ENCODE measurements at places on chromosomes 11 and 22. TPM values are rescaled to one million over a fixed set of nuclear protein-coding genes. Genes with fewer than 3 reads are reported as not detected.

The TMEM45B gene
- total RNA-seq: 1.7 TPM

The TXNRD2 gene
- total RNA-seq: 19.5 TPM

The ANKK1 gene
- 1.6 TPM for total RNA-seq

The ROBO4 gene
- total RNA-seq: not detected

The PHLDB1 gene
- 2.3 TPM for total RNA-seq

The CD3E gene
- 483 TPM for total RNA-seq

The GGT5 gene
- not detected for total RNA-seq

The CHST1 gene
- total RNA-seq: not detected

The DBX1 gene
- total RNA-seq: 0.17 TPM

The OR51B2 gene
- not detected for total RNA-seq

The MICALL1 gene
- total RNA-seq: 20.7 TPM

The PGA5 gene
- not detected for total RNA-seq

The OR6T1 gene
- not detected for total RNA-seq

The DCHS1 gene
- 9.7 TPM for total RNA-seq

The TENM4 gene
- 0.31 TPM for total RNA-seq

The DYNC2H1 gene
- total RNA-seq: 3.2 TPM

The TBX1 gene
- not detected for total RNA-seq

The C11orf97 gene
- not detected for total RNA-seq

The OR2AG1 gene
- not detected for total RNA-seq

The PANX3 gene
- not detected for total RNA-seq

The CDC45 gene
- total RNA-seq: 0.75 TPM

The DGAT2 gene
- 0.19 TPM for total RNA-seq

The CCDC117 gene
- 14.2 TPM for total RNA-seq

The MEI1 gene
- 64.4 TPM for total RNA-seq

The TUBA8 gene
- 1.1 TPM for total RNA-seq

The AMOTL1 gene
- 0.08 TPM for total RNA-seq

The BTG4 gene
- total RNA-seq: not detected

The PHETA2 gene
- total RNA-seq: 0.27 TPM

The DDTL gene
- 3.8 TPM for total RNA-seq

The HIPK3 gene
- 38.1 TPM for total RNA-seq

The KCNE3 gene
- total RNA-seq: 0.22 TPM

The HDHD5 gene
- total RNA-seq: 11.0 TPM

The OR5M10 gene
- not detected for total RNA-seq

The CARD10 gene
- total RNA-seq: 0.20 TPM

The C11orf21 gene
- 71.7 TPM for total RNA-seq

The BLID gene
- not detected for total RNA-seq

The CTSW gene
- 21.6 TPM for total RNA-seq

The NTM gene
- not detected for total RNA-seq

The NXPE1 gene
- not detected for total RNA-seq

The USH1C gene
- not detected for total RNA-seq

The RAG2 gene
- not detected for total RNA-seq

The CASP12 gene
- not detected for total RNA-seq

The KIRREL3 gene
- not detected for total RNA-seq

The SLC7A4 gene
- not detected for total RNA-seq

The ESAM gene
- total RNA-seq: 0.64 TPM

The BAIAP2L2 gene
- total RNA-seq: 0.45 TPM

The OR5B21 gene
- not detected for total RNA-seq

The CLMP gene
- total RNA-seq: 0.06 TPM

The KRTAP5-9 gene
- 0.28 TPM for total RNA-seq

The TMPRSS4 gene
- total RNA-seq: not detected

The DHCR7 gene
- total RNA-seq: 30.6 TPM

The SPA17 gene
- not detected for total RNA-seq

The C11orf91 gene
- not detected for total RNA-seq

Measured in CD4-positive, alpha-beta T cell (primary cell).